GDM1 (cell line): ENCODE measurements at places on chromosomes 11 and 22.

- peak; percentile 27 for DNase-seq
Observed at GRCh38 chr11:5815534-5815933, 6.8 kb downstream of the OR52N2 start.

DNA sequence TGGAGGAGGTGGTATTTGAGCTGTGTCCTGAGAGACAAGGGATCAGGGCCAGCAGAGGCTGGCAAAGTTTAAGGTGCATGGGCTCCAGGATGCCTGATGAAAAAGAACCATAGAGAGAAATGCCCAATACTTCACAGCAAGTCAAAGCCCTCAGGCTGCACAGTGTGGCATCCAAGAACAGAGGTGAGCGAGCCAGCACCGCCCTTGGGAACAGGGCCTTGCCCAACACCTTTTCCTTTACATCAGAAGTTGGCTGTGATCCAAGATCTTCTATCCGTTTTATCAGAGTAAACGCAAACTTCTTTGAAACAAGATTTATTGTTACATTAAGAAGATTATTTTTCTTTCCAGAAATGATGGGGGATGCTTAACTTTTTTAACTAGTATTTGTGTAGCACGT, 1.4 kb downstream of the B3GNT6 start:
- DNase-seq = no peak

- no peak for DNase-seq
Observed at GRCh38 chr11:76637491-76638269, 32.9 kb downstream of the LRRC32 start.

- DNase-seq = no peak
Observed at GRCh38 chr11:20608934-20609333, 9.5 kb downstream of the SLC6A5 start.

GRCh38 chr11:75189911-75190310, 39.0 kb downstream of the SLCO2B1 start:
- DNase-seq = no peak

- DNase-seq = no peak
Observed at GRCh38 chr11:86497310-86497709, 122.6 kb downstream of the CCDC81 start.

GRCh38 chr11:6615882-6616585, 3.2 kb downstream of the TPP1 start:
- DNase-seq = no peak

DNA sequence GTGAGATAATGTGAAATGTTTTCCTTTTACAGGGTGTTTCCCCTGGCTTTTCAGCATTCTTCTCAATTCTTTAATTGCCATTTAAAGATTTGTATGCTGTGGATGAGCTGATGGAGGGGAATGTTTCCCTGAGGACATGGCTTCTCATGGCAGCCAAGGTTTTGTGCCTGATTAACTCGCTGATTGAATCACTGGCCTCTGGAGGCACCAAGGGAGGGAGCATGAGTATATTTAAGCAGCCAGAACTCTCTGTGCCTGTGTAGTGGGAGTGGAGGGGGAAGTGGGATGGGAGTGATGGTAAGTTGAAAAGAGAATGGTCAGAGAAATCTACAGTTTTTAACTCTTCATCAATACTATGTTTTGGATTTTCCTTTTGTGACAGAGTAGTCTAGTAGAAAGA, 88.7 kb downstream of the STIM1 start:
- DNase-seq = no peak

GRCh38 chr11:14359501-14360031, 583 bp upstream of the RRAS2 start:
- no peak for DNase-seq

DNA sequence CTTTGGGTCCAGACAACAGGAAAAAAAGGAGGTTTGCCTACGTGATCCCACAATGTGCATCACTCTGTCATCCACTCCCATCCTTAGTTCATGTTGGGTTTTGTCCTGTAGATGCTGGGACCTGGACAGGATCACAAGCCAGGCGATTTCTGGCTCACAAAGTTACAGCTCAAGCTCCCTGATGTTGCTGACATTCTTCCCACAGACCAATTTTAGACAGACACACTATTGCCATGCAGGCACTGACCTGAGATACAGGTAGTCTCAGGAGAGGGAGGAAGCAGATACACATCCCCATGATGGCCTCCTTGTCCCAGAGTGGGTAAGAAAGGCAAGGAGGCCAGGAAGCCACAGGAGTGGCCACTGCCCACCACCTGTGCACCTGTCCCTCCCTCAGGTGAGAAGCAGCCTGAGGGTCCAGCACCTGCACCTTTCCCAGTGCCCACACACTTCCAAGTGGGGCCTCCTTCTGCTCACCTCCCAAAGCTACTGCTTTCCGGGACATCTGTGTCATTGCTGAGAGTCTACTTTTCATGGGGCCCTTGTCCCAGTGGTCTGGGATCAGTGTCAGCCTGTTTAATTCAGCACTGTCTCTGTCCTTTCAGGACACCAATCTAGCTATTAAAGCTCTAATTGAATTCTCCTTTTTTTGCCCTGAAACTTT, 52.0 kb upstream of the TOP3B start:
- DNase-seq = no peak

DNA sequence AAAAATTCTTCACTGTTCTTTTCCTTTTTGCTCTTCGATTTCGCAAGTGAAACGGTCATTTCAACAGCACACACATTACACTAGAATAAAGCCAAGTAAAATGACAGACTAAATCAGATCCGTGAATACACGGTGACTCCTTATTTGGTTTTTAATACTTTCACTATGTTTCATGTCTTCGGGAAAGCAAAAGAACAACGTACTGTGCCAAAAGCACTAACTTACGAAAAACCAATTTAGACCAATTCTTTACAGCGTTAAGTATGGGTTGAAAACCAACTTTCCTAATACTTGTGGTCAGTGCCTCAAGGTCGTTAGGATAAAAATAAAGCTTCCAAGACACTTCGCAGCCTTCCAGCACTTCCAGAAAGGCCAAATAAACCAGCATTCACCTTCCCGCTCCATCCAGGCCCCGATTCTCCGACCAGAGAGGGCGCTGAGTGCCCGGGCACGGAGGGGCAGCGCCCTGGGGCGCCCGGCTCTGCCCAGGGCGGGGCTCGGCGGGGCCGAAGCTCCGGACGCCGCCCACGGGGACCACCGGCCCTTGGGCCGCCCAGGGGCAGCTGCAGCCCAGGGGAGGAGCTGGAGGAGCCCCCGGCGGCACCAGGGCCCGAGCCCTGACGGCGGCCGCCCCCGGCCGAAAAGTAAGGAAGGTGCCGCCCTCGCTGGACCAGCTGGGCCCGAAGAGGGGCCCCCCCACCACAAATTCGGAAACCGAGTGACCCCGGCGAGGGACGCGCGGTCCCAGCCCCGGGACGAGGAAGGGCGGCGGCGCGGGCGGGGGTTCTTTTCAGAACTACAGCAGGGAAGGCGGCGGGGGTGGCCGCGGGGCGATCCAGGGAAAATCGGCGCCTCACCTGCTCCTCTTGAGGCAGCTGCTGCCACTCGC, 499 bp downstream of the ATL3 start:
- peak; percentile 13 for DNase-seq

DNA sequence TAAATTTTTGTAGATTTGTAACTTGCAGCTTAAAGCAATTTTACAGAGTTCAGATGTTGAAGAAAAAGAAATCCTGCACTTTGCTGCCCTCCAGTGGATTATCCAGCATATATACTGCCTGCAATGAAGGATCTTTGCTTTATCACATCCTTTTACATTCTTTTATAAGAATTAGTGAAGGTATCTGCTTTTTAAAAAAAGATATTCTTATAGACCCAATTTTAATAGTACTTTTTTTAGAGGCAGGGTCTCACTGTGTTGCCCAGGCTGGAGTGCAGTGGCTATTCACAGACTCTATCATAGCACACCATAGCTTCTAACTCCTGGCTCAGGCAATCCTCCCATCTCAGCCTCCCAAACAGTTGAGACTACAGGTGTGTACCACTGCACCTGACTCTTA, 60.7 kb downstream of the TTC17 start:
- DNase-seq = no peak
